ENCODE measurements at places on chromosomes 1 and 21. TPM values are rescaled to one million over a fixed set of nuclear protein-coding genes. Genes with fewer than 3 reads are reported as not detected.
A peak's percentile ranks its signal among the peaks of the same experiment; 100 is the strongest.

Gene TAS1R1
- total RNA-seq, result not detected

Gene SMPDL3B
- total RNA-seq, result 0.37 TPM

Gene SPRR2A
- total RNA-seq, result not detected

Gene SYDE2
- 2.1 TPM for total RNA-seq

Gene SUSD4
- 0.34 TPM for total RNA-seq

Gene CRYAA
- not detected for total RNA-seq

DNA sequence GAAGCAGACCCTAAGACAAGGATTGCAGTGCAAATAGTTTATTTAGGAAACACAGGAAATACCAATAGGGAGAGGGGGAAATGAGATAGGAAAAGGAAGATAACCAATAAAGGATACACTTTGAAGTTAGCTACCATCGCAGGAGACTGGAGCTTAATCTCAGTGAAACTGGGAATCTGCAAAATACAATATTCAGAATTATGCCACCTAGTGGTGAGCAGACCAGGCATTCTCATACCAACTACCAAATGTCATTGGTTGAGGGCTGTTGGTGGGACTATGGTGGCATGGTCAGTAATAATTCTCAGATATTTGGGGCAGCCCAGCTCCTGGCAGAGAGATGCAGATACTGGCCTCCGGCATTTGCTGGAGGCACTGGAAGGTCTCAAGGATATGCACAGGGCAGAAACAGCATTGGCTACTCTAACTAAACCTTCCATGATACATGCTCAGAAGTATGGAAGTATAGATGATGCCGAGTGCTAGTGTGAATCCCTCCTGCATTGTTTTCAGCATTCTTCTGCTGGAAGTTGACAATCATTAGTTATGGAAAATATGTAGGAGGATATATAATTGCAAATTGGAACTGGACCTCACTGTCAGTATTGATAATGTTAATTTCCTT lies 11.8 kb upstream of the ZFP69B start:
- no peak overlapping the region for H3K4me3 ChIP-seq
- H3K4me1 ChIP-seq, result peaks cover 3% of the 10 kb centered on the region
- H3K36me3 ChIP-seq, result peaks cover 29% of the 10 kb centered on the region
- DNase-seq, result no peak
- H3K27me3 ChIP-seq, result no peaks in the 10 kb centered on the region

DNA sequence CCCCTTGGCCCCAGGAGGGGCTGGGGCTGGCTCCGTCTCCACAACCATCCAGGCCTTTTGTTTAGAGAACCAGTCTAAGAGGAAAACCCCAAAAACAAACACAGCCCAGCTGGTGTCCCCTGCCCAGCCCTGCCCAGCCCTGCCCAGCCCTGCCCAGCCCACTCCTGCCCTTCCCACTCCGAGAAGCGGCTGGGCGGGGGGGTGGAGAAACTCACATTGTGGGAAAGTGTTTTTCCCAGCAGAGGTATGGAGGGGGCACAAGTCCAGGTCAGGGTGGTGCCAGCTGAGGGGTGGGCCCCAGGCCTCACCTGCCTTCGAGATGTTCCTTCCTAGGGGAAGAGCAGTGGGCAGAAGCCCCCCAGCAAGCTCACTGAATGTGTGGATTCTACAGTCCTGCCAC lies 10.0 kb upstream of the FAM131C start:
- no peak overlapping the region for H3K4me3 ChIP-seq
- no peak overlapping the region for H3K27ac ChIP-seq
- H3K36me3 ChIP-seq, result no peaks in the 10 kb centered on the region
- peaks cover 6% of the 10 kb centered on the region for H3K4me1 ChIP-seq
- peaks cover 2% of the 10 kb centered on the region for H3K27me3 ChIP-seq

GRCh38 chr1:218658269-218658668 lies 313.1 kb downstream of the TGFB2 start:
- no peak for DNase-seq
- H3K4me3 ChIP-seq, result no peak overlapping the region
- H3K36me3 ChIP-seq, result no peaks in the 10 kb centered on the region
- H3K27me3 ChIP-seq, result no peaks in the 10 kb centered on the region
- no peaks in the 10 kb centered on the region for H3K4me1 ChIP-seq
- H3K27ac ChIP-seq, result no peak overlapping the region

GRCh38 chr1:29736582-29737188 lies 500.4 kb downstream of the PTPRU start:
- DNase-seq, result no peak
- H3K27me3 ChIP-seq, result no peaks in the 10 kb centered on the region
- no peak overlapping the region for H3K27ac ChIP-seq

GRCh38 chr1:202159534-202160371 lies 649 bp downstream of the PTPN7 start:
- DNase-seq, result peak; percentile 55
- peaks cover 62% of the 10 kb centered on the region for H3K4me1 ChIP-seq
- H3K27me3 ChIP-seq, result no peaks in the 10 kb centered on the region
- peak overlapping the region; percentile 100 for H3K4me3 ChIP-seq
- H3K27ac ChIP-seq, result peak overlapping the region; percentile 99

- peak; percentile 80 for DNase-seq
- no peaks in the 10 kb centered on the region for H3K27me3 ChIP-seq
- H3K4me1 ChIP-seq, result peaks cover 21% of the 10 kb centered on the region
- peaks cover 37% of the 10 kb centered on the region for H3K36me3 ChIP-seq
Observed at GRCh38 chr1:45687754-45688740, at the start of gene TMEM69. TSS of gene TMEM69 (plus strand) at chr1:45688181. CDS start at chr1:45691069, 2,888 bp downstream.

DNA sequence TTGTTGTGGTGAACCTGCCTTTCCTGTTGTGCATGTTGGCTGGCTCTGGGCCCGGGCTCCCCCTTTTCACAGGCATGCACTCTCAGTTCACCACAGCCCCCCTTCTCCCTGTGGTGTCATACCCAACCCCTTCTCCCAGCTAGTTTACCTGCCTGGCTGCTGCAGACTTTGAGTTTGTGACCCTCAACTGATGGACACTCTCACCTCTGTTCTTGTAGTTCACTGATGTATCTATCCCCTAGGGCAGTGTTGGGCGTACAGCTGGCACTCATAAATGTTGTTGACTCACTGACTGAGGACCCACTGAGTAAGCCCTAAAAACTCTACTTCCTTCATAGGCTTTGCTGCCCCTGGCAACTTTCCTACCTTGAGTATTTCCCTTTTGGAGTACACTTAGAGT lies 54.9 kb downstream of the WDR64 start:
- H3K4me1 ChIP-seq, result peaks cover 3% of the 10 kb centered on the region
- H3K27ac ChIP-seq, result no peak overlapping the region
- H3K36me3 ChIP-seq, result no peaks in the 10 kb centered on the region
- no peak for DNase-seq
- H3K27me3 ChIP-seq, result no peaks in the 10 kb centered on the region
- no peak overlapping the region for H3K4me3 ChIP-seq

- H3K27ac ChIP-seq, result no peak overlapping the region
- peaks cover 20% of the 10 kb centered on the region for H3K4me1 ChIP-seq
- H3K36me3 ChIP-seq, result no peaks in the 10 kb centered on the region
- no peaks in the 10 kb centered on the region for H3K27me3 ChIP-seq
- DNase-seq, result no peak
Observed at GRCh38 chr1:155279268-155279667, 2.0 kb downstream of the HCN3 start.

- H3K27me3 ChIP-seq, result no peaks in the 10 kb centered on the region
- H3K36me3 ChIP-seq, result no peaks in the 10 kb centered on the region
- no peak overlapping the region for H3K4me3 ChIP-seq
- no peak overlapping the region for H3K27ac ChIP-seq
- H3K4me1 ChIP-seq, result no peaks in the 10 kb centered on the region
- no peak for DNase-seq
Observed at GRCh38 chr1:117834416-117834815, 95.0 kb downstream of the GDAP2 start.

DNA sequence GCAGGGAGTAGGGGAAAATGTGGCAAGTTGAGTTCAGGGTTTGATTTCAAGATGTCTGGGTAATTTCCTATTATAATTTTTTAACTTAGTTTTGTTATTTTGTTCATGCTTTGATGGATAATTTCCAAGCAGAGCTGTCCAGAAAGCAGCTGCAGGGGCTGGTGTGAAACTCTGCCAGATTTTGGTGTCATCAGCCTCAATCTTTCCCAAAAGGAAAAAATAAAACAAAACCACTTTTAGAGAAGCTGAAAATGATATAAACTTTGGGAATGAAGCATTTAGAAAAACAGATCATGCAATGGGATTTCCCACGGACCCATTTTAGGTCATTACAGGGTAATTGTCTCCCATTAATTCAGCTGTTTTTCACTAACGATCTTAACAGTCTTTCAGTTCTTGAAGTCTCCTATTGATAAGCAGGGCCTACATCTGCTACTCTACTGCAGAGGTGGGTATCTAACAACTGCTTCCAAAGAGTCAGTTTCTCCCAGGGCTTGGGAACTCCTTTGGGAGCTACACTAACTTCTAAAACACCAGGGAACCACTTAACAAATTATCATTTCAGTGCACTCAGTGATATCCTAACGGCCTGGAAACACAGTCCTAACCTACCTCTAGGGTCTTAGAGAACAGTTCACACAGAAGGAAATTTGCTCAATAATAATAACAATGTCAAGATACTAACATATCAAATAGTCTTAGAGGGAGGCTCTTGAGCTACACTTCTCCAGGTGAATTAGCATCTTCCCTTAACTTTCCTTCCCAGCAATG lies 12.3 kb downstream of the ZNF436 start:
- H3K36me3 ChIP-seq, result peaks cover 53% of the 10 kb centered on the region
- no peak for DNase-seq
- H3K4me3 ChIP-seq, result no peak overlapping the region
- H3K27ac ChIP-seq, result no peak overlapping the region
- H3K27me3 ChIP-seq, result peaks cover 3% of the 10 kb centered on the region

DNA sequence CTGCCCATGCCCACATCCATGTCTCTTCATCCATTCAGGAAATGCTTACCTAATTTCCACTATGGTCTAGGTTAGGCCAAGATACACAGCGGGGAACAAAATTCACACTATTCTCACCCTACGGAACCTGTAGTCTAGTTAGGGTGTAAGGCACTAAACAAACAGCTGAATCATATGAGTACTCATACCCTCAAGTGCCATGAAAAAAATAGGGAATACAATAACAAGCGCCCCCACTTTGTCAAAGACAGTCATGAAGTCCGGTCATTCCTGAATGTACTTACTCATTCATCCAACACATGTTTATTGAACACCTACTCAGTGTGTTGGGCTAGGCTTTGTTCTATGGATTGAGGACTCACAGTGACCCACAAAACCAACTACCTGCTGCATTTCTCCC lies 6.2 kb upstream of the FYB2 start:
- no peak overlapping the region for H3K4me3 ChIP-seq
- H3K27me3 ChIP-seq, result no peaks in the 10 kb centered on the region
- H3K36me3 ChIP-seq, result no peaks in the 10 kb centered on the region
- H3K27ac ChIP-seq, result no peak overlapping the region

DNA sequence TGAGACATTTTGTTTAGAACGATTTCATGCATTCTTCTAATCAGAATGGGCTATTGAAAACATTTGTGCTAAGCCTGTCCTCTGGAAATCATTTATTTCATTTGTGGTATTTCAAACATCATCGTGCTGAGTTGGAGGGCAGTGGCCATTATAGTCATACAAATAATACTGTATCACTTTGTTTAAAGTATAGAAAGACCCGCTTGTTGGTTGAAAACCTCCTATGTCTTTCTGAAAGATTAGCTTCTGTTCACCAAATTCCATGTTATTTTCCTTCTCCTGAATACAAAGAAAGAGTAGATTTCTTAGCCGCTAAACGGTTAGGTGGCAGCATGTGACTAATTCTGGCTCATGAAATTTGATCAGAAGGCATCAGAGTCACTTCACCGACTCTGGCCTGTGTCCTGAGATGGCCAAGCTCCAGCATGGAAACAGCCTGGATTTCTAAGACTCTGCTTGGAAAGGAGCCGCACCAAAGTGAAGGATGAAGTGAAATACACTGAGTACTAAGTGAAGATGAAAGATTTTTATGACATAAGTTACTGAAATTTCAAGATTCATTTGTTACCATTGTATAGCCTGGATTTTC lies 355.1 kb downstream of the USP25 start:
- no peaks in the 10 kb centered on the region for H3K36me3 ChIP-seq
- no peaks in the 10 kb centered on the region for H3K27me3 ChIP-seq
- DNase-seq, result no peak
- H3K27ac ChIP-seq, result no peak overlapping the region
- H3K4me3 ChIP-seq, result no peak overlapping the region

DNA sequence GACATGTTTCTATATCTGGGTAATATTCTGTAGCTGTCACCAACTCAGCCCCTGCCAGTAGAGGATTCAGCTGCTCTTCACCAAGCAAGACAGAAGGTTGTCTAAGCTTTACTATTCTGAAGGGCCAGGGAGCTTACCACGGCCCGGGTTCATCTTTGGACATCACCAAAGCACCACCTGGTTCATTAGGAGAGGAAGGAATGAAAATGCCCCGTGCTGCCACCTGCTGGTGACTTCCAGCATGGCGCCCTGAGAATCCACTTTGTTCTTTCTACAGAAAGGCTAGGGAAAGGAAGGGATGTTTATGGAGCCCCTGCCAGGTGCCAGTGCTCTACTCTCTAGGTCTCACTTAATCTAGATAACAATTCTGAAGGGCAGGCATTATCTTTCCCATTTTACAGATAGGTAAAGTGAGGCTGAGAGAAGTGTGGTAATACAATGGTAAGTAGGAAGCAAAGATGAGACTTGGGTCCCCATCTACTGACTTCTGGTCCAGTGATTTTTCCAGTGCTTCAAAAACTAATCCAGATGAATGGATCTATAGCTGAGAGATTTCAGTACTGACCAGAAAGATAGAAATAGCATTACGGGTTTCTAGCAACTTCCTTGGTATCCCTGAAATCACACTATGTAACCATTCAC lies 79.5 kb downstream of the BEND5 start:
- peak; percentile 22 for DNase-seq
- H3K4me1 ChIP-seq, result no peaks in the 10 kb centered on the region
- H3K4me3 ChIP-seq, result no peak overlapping the region
- no peak overlapping the region for H3K27ac ChIP-seq

GRCh38 chr1:20404466-20404865 lies 81.5 kb downstream of the CAMK2N1 start:
- H3K36me3 ChIP-seq, result no peaks in the 10 kb centered on the region
- H3K27me3 ChIP-seq, result peaks cover 46% of the 10 kb centered on the region
- DNase-seq, result no peak
- H3K27ac ChIP-seq, result no peak overlapping the region
- H3K4me3 ChIP-seq, result no peak overlapping the region

DNA sequence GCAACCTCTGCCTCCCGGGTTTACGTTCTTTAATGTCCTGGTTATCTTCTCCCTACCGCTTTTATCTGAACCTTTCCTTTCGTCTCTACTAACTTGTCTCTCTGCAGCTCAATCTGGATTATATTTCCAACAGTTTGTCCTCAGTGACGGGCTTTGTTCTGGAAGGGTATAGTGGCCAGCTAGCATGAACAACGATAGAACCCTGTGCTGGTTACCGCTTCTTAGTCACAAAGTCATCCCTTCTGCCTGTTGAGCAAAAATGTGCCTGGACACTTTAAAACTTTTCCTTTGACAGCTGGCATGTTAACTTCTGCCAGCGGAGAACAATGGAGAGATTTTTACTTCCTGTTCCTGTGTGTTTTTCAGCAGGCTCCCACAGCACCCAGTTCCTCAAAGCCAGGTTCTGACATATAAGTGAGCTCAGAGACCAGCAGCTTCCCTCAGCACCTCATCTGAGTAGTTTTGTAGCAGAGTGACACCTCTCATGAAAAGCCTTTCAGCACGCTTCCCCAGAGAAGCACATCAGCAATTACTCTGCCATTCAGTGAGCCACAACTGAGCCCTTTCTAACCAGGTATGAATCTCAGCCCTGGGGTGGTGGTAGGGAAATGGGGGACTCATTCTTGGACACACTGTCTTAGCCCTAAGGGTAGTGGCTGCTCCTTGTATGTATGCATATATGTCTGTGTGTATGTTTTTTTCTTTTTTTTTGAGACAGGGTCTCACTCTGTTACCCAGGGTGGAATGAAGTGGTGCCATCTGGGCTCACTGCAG lies 23.6 kb upstream of the CCDC17 start:
- H3K36me3 ChIP-seq, result peaks cover 51% of the 10 kb centered on the region
- H3K27ac ChIP-seq, result no peak overlapping the region
- peaks cover 2% of the 10 kb centered on the region for H3K4me1 ChIP-seq
- H3K4me3 ChIP-seq, result no peak overlapping the region
